AG10803 (cell line): ENCODE measurements at places on chromosomes 3 and 15.
A peak's percentile ranks its signal among the peaks of the same experiment; 100 is the strongest.

- no peak for DNase-seq
Measured at GRCh38 chr3:186476044-186476468, 68.1 kb downstream of the CRYGS start.

DNA sequence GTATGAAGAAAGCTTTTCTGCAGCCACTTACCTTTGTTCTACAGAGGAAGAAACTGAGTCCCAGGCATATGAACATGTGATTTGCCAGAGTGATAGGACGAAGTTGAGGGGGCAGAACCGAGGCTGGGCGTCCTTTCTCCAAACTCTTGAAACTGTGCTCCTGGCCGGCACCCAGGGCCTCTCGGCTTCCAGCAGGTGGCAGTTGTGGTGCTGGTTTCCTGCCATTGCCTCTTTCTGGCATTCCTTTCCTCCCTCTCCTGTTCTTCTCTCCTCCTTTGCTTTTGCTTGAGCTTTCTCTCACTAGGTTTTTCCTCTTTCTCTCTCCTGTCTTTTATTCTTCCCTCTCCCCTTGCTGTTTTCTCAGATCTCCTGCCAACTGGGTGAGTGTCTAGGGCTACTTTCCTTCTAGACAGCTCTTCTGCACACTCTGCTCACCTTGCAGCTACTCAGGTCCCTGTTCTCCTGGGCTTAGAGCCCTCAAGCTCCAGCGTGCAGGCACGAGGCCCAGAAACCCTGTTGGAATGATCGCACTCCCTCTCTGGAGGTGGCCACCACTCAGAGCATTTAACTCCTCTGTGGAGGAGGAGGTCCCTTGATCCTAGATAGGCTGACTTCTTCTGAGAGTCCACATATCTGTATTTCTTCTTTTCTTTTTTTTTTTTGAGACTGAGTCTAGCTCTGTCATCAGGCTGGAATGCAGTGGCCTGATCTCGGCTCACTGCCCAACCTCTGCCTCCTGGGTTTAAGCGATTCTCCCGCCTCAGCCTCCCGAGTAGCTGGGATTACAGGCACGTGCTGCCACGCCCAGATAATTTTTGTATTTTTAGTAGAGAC lies 26.2 kb downstream of the TRAK1 start:
- DNase-seq, result peak; percentile 73

DNA sequence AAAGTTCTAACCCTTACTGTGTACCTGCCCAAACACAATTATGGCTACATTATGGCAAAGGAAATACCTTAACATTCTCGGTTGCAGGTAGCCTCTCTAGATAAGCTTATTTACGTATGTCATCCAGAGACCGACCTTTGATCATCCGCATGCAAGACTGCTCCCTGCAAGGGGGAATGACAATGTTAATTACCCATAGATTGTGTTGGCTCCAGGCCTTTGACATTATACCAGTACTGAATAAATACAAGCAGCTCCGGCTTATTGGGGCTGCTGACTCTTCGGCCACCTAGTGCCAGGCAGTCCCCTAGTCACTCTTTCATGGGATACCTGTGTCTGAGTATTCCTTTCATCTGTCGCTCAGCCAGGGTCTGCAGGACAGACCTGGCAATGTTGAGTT lies 223.5 kb downstream of the DTWD1 start:
- no peak for DNase-seq

DNA sequence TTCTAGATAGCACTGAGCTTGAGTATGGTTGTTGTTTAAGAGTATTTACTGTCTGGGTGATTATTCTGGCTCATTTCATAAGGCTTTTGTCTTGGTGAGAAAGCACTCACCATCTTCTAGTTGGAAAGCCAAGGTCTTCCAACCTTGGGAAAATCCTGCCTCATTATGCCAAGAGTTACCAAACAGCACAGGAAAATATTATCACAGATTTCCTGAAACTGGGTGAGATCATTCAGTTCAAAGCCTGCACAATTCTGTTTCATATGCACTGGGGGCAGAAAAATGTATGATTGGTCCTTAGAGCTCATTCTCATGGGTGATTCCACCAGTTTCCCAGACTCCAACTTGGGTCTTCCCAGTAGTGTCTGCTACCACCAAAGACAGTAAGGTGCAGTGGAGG lies 291.8 kb downstream of the RORA start:
- no peak for DNase-seq

DNA sequence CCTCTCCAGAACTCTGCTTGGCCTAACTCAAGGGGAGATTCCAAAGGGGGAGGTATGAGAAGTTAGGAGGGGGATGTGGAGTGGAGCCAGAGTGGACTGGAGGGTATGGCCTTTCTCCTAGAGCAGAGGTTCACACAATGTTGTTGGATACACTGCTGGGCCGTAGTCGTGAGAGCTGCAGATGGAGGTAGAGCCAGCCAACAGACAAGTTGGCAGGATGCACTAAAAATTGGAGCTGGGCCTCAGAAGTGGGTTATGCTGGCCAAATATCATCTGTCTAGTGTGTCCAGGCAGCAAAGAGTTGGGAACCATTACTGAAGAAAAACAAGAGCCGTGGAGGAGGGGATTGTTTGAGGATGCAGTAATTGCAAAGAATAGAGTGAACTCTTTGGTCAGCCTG lies 27.7 kb upstream of the LRRFIP2 start:
- peak; percentile 66 for DNase-seq

- no peak for DNase-seq
Measured at GRCh38 chr3:14194865-14195264, 16.2 kb downstream of the LSM3 start.

- DNase-seq, result no peak
Measured at GRCh38 chr3:46096781-46097180, 69.5 kb upstream of the XCR1 start.

- peak; percentile 60 for DNase-seq
Measured at GRCh38 chr3:178131801-178132200, 404.4 kb upstream of the KCNMB2 start.

GRCh38 chr15:79028411-79028964 lies 62.1 kb downstream of the RASGRF1 start:
- peak; percentile 6 for DNase-seq

DNA sequence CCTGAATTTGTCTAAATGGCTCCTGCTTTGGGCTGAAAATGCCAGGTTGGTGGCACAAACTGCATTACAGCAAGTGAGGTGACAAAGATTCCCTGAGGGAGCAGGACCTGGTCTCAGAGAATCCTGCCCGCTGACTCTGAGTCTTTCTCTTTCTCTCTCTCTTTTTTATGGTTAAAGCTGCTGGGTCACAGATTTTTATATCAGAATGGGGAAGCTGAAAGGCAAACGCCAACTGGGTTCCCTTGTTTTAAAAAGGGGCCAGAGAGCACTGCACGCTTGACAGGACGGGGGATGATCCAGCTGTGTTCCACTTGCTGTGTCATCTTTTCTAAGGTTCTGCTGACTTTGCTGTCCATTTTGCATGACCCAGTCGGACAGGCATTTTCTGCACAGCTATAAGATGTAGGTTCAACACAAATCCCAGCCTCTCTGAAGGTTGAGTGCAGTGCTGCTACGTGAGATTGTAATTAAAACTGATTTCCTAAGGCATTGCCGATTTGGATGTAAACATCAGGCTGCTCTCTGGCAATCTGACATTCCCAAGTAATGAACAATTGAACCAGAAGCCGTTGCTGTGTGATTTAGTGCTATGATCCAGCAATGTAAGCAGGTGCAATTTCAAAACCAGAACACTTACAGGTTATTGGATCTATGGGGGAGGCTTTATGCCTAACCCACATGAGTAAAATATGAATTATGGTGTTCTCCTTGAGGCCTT lies 25.8 kb downstream of the ARHGEF3 start:
- peak; percentile 37 for DNase-seq

GRCh38 chr3:77298417-77298816 lies 258.5 kb downstream of the ROBO2 start:
- DNase-seq, result no peak

DNA sequence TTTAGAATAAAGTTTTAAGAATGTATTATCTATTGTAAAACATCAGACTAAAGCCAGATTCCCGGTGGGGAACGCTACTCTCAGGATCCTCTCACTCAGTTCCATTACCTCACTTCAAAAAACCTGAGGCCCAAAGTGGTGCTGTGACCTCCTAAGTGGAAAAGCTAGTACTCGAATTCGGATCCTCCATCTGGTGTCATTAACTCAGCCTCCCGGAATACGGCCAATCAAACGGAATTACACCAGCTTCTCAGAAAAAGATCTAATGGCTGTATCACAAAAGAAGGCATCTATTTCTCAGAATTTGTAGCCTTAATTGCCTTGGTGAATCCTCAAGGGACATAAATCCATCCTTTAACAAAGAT lies 627 bp downstream of the ACAD11 start:
- DNase-seq, result no peak

DNA sequence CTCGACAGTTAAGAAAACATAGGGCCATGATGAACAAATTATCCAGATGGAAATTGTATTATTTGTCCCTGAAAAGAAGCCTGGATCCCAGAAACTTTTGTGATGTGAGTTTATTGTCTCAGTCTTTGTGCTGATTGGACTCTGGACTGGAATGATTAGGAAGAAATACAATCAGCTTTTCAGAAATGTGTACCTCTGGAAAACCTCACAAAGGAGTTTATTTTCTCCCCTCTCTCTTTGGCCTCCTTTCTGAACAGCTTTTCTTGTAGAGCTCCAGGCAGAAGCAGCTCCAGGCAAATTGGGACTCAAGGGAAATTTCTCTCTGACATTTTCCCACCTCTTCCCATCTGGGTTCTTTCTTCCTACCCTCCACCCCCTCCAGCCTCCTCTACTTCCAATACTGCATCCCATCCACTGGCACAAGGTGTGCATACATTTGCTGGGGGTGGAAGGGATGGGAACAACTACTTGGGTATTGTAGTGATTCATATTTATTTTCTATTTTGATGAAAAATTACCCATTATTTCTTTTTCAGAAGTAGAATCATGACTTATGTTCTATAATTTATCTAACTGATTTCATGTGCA lies 119.7 kb downstream of the CD47 start:
- no peak for DNase-seq

- no peak for DNase-seq
Measured at GRCh38 chr3:195766671-195767070, 45.1 kb downstream of the MUC4 start.

GRCh38 chr15:50813865-50814264 lies 48.4 kb upstream of the SPPL2A start:
- DNase-seq, result peak; percentile 16

GRCh38 chr3:194555175-194556062 lies 68.6 kb upstream of the ATP13A3 start:
- DNase-seq, result no peak

GRCh38 chr3:71973274-71974030 lies 188.5 kb upstream of the PROK2 start:
- no peak for DNase-seq

- DNase-seq, result peak; percentile 33
Measured at GRCh38 chr3:133264920-133265319, 134.9 kb upstream of the BFSP2 start.

- DNase-seq, result no peak
Measured at GRCh38 chr3:150773616-150774192, 10.7 kb upstream of the SIAH2 start.

DNA sequence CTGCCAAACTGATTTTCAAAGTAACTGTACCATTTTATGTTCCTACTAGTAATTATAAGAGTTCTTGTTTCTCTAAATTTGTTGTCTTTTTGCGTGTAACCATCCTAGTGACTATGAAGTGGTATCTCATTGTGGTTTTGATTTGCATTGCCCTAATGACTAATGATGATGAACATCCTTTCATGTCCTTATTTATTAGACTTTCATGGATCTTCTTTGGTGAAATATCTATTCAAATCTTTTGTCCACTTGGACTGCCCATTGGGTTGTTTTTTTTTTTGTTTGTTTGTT lies 3.6 kb downstream of the OXSR1 start:
- DNase-seq, result peak; percentile 34

GRCh38 chr15:92810418-92811138 lies 89.5 kb upstream of the CHD2 start:
- DNase-seq, result peak; percentile 55

DNA sequence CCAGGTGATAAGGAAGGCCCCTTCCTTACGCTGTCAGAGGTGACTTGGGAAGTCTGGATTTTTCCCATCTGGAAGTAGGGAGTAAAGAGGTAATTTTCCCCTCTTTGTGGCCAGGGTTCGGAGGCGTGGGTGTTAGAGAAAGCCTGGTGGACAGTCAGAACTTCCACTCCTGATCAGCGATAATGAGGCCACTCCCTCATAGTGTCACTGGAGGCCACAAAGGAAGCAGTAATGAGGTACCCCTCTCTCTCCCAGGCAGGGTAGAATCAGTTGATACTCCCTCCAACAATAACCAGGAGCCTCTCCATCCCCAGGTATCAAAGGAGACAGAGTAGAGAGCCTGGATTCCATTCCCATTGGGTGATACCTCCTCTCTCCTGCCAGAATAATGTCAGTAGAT lies 30.0 kb downstream of the AP4E1 start:
- DNase-seq, result no peak

DNA sequence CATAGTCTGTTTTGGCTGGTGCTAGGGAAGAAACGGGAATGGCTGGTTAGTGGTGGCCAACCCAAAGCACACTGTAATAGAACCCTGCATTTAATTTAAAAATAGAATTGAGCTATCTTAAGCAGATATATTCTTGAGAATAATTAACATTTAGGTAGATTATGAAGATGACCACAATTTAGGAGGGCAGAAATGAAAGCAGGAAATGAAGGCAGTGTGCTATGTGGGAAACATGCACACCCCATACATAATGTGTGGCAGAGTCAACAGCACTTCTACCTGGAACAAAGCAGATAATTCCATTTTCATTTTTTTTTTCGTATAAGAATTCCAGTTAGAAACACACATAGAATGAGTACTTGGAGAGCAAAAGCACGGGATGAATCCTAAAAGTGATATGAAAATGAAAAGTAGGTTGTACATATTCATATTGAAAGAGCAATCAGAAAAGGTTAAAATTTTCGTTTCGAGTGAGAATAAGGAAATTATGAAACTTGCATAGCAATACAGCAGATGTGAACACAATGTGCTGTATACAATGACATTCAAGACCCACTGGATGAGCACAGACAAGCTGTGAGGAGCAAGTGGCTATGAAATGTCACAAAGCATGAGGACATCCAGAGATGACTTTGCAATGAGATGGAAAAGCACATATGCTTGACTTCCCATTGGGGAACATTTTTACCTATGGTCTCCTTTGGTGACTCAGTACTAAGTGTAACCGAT lies 102.6 kb downstream of the TFG start:
- DNase-seq, result no peak

DNA sequence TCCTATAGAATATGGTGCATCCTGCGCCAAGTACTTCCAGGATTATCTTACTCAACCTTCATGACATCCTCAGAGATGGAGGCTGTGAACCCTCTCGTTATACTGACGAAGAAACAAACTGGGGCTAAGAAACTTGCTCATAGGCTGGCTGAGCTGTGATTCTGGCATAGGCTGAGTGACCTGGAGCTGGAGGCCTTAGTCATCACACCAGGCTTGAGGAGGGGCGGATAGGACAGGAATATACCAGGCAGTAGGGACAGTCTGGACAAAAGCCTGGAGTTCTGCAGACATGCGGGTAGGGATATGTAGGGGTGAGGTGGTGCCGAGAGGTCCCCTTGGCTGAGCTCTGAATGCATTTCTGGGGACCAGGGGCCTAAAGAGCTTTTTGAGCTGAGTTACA lies 18.1 kb downstream of the HEMK1 start:
- DNase-seq, result no peak
